ENCODE measurements at places on chromosomes 11 and 22.

DNA sequence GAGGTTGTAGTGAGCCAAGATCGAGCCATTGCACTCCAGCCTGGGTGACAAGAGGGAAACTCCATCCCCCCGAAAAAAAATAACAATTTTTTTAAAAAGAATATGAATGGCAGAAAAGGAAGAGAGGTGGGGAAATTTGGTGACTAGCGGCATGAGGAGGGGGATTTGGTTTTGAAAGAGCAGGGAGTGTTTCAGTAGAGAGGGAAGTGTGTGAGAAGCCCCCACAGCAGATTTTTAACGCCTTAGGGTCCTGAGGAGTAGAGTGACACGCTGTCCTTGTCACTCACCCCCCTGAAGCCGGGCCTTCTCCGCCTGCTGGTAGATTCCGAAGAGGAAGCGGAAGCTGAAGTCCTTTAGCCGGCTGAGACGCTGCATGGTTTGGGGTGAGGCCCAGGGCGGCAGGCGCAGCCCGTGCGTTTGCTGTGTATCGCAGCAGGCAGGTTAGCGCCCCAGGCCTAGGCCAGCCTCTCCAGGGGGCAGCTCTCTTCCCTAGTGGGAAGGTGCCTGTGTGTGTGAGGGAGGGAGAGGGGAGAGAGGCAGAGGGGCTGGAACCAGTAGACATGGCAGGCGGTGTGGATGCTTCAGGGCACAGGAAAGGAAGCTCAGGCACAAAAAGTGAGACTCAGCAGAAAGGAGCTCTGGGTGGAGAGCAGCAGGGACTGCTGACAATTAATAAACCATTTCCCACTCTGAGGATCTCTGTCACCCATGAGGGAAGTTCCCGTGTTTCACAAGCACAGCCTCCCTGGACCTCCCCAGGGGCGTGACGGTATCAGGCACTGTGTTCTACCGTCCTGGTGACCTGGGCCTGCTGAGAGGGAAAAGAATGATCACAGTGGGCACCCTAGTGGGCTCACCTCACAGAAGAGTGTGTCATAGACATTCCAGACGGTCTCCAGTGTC is 3.9 kb downstream of the ACP2 start:
- no peak for DNase-seq

- peak; percentile 37 for DNase-seq
These were observed 31.6 kb upstream of the CCND1 start for GRCh38 chr11:69609351-69609750.

DNA sequence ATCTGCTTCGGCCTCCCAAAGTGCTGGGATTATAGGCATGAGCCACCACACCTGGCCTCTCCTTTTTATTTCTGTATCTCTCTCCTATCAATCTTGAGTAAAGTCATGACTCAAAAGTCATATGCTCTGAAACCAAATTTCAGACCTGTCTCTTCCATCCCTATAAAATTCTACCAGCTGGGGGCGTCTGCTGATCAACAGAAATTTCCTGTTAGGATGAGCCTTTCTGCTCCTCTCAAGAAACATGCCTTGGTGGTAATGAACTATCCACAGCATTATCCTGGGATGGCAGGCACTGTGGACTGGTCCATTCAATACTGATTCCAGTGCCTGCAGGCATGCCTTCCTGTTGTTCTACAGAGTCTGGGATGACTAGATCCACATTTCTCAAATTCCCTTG is 472.6 kb downstream of the NELL1 start:
- DNase-seq = no peak

GRCh38 chr22:37493979-37494378 is 7.8 kb upstream of the MFNG start:
- no peak for DNase-seq

DNA sequence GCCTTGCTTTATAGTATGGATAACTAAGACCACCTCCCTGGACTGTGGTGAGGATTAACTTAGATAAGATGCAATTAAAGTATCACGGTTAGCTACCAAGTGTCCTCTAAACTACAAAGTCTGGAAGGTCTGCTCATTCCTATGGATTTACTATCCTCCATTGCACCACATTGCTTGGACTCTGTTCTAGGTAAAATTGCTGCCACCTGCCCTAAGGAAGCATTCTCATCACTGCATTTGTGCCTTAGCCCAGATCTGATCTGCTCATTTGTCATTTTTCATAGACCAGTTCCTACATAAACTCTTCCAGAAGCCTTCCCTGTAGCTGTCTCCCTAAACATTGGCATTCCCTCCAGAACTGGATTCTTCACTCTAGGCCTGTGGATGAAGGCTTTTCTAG is 380.0 kb downstream of the INSC start:
- DNase-seq = no peak

DNA sequence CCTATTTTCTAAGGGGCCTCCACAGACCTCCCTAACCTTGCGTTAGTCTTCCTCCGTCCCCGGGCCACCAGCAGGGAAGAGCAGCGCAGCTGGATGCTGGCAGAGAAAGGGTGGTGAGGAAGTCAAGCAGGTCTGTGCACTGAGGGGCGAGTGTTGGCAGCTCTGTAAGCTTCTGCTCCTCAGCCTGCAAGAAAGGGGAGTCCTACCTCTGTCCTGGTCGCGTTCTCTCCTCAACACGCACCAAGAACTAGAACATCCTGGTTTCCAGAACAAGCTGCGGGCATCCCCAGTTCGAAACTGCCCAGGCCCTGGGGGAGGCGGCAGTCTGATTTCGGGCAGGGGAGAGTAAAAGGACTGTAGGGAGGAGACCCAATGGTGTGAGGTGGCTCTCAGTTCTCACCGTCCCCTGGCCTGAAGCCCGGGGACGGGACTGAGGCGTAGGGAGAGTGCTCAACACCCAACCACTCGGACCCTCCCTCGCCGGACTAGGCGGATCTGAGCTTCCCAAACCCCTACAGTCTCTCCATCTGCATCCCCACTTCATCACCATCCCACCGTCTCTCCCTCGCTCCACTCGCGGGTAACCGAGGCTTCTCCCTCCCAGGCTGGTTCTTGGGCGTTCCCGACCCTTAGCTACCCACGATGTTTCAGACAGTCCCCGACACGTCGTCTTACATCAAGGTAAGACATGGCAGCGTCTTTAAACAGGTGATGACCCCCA is 7.7 kb upstream of the FLI1 start:
- no peak for DNase-seq

DNA sequence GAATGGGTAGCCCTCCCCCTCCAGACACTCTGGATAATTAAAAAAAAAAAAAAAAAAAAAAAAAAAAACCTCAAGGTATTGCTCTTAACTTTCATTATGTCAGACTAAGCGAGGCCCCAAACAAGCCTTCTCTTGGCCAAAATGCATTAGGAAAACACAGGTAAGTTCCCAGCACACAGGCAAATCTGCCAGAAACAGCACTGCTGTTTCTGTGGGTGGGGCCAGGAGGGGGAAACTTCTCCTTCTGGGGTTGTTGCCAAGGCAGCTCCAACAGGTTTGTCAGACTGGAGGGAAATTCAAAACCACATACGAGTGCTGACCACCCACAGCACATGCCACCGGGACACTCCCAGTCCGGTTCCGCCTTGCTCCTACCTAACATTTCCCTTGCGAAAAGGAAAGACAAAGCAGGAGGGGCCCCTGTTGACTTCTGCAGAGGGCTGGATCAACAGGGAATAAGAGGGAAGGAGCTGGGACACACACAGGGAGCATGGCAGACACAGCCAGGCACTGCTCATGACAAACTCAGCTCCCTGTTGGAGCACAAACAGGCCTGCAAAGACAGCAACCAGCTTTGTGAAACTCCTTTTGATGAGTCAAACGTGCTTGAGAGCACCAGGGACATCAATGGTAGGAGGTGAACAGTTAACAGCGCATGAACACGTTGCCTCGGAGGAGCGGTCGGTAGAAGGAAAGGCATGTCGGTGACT is 55.0 kb downstream of the MYH9 start:
- DNase-seq = peak; percentile 86

- DNase-seq = peak; percentile 31
These were observed 51.6 kb upstream of the GDPD4 start for GRCh38 chr11:77353131-77353530.

GRCh38 chr11:75663808-75664207 is 5.0 kb downstream of the MAP6 start:
- DNase-seq = no peak

DNA sequence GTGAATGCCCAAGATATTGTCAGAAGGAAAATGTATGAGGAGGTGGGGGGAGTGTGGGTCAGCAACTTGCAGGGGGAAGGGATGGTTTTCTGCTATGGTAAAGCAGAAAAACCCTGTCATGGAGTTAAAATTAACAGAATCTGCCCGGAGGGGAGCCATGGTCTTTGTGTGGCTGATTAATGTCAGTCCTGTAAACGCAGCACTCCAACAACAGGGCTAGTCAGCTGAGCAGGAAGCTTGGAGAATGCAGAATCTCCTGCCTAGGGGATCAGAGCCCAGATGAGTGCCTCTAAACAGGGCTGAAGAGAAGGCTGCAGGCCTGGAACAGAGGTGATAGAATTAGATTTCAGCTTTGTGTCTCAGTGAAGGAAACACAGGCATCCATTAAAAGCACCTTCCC is 140.9 kb upstream of the MTNR1B start:
- DNase-seq = no peak

- DNase-seq = no peak
These were observed 388.0 kb downstream of the TBC1D22A start for GRCh38 chr22:47150426-47150825.

GRCh38 chr11:85756401-85757200 is 54.3 kb downstream of the SYTL2 start:
- no peak for DNase-seq

DNA sequence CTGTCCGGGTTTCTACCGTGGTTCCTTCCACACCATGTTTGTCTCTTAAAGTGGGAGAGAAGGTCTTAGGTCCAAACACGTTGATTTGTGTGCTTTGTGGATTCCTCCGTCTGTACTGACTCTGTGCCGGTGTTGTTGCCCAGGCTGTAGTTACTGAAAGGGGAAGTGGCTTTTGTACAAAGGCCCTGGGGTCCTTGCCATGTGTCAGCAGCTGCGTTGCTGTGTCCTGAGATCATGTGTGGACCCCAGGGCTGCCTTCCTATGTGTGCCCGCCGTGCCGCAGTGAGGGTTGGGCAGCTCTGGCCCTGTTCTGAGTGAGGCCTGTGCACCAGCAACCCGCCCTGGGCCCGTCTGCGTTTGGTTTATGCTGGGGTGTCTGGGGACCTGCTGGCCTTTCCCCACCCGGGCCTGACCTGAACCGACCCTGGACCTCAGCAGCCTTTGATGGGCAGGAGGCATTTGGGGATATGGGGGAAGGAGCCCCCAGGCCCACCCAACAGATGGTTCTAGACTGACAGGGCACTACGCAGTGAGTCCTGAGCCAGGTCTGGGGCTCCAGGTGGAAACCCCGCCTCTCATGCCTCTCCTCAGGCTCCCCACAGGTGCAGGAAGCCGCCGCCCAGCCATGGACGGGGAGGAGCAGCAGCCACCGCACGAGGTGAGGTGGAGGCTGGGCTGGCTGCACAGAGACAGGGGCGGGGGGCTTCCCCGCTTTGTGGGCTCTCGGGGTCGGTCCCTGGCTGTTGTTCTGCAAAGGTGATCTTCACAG is 6.9 kb downstream of the TRABD start:
- no peak for DNase-seq

DNA sequence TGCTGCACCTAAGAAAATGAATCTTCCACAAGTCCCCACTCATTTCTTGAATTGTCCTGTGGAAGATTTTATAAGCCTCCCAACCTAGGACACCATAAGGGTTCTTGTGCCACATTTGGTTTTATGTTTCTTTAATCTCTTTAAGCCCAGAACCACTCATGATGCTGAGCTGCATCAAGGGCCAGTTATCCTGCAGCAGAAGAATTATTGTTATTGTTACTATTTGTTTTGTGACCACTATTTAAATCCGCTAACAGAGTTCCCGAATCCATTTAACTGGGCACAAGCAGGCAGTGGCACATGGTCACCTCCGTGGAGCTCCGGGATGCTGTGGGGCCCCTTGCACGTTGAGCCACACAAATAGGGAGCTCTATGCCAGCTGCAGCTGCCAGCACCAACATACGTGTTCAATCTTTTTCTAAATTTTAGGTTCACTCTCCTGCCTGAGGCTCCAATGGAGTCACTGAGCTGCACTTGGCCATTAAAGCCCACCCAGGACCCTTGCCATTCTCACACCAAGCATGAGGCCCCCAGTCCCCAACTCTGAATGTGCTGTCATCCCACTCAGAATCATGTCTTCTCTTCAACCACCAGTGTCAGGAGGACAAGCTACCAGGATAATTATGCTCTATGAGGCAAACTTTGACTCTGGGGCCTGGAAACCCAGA is 60.6 kb downstream of the DGCR2 start:
- no peak for DNase-seq

GRCh38 chr22:23231471-23232093 is 51.3 kb downstream of the BCR start:
- DNase-seq = no peak

GRCh38 chr22:46947516-46948257 is 185.2 kb downstream of the TBC1D22A start:
- DNase-seq = no peak

GRCh38 chr22:17493419-17493981 is 69.8 kb upstream of the SLC25A18 start:
- no peak for DNase-seq

Measured in astrocyte (in vitro differentiated cells and primary cell).